Left lung (tissue), 14 donors: ENCODE measurements at places on chromosomes 7 and 10. TPM values are rescaled to one million over a fixed set of nuclear protein-coding genes. Genes with fewer than 3 reads are reported as not detected.

- H3K4me3 ChIP-seq, result no peak overlapping the region
- no peaks in the 10 kb centered on the region for H3K27me3 ChIP-seq
- H3K27ac ChIP-seq, result no peak overlapping the region
- no peaks in the 10 kb centered on the region for H3K36me3 ChIP-seq
- H3K4me1 ChIP-seq, result no peaks in the 10 kb centered on the region
Measured at GRCh38 chr7:70219061-70219460, 620.8 kb downstream of the AUTS2 start.

DNA sequence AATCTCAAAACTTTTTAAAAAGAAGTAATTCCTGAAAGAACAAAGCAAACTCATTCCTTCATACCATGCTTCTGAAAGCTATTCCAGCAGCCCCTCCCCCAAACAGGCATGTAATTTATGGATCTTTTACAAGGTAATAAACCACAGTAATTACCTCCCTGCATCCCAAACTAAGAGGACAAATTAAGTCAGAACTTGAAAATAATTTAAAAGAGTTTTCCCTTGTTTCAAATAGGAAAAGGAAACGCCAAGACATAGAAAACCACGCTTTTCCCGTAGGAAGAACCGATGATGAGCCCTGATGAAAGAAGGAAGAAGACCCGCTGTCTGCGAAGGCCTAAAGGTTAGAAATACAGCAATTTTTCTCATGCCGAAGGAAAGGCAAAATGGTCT lies 8.9 kb downstream of the HOXA4 start:
- no peaks in the 10 kb centered on the region for H3K36me3 ChIP-seq
- peaks cover 28% of the 10 kb centered on the region for H3K4me1 ChIP-seq
- H3K4me3 ChIP-seq, result no peak overlapping the region

Gene LRGUK
- total RNA-seq, result 1.0 TPM

GRCh38 chr10:19071946-19072345 lies 23.3 kb downstream of the MALRD1 start:
- no peaks in the 10 kb centered on the region for H3K4me1 ChIP-seq
- H3K36me3 ChIP-seq, result no peaks in the 10 kb centered on the region
- H3K27me3 ChIP-seq, result no peaks in the 10 kb centered on the region

GRCh38 chr7:156577645-156578577 lies 62.7 kb upstream of the RNF32 start:
- H3K4me3 ChIP-seq, result no peak overlapping the region
- no peaks in the 10 kb centered on the region for H3K36me3 ChIP-seq
- no peak overlapping the region for H3K27ac ChIP-seq
- no peak for DNase-seq

Gene GSTO2
- total RNA-seq, result 13.4 TPM

- H3K27ac ChIP-seq, result peak overlapping the region; percentile 13
- no peaks in the 10 kb centered on the region for H3K4me1 ChIP-seq
- no peak overlapping the region for H3K4me3 ChIP-seq
- H3K27me3 ChIP-seq, result no peaks in the 10 kb centered on the region
- no peaks in the 10 kb centered on the region for H3K36me3 ChIP-seq
Measured at GRCh38 chr7:25795824-25796235, 356.2 kb upstream of the NFE2L3 start.

GRCh38 chr10:66886848-66887247 lies 39.0 kb upstream of the LRRTM3 start:
- no peak for DNase-seq
- no peak overlapping the region for H3K27ac ChIP-seq
- H3K36me3 ChIP-seq, result no peaks in the 10 kb centered on the region

GRCh38 chr7:116984917-116985316 lies 31.6 kb downstream of the ST7 start:
- no peak overlapping the region for H3K4me3 ChIP-seq
- no peaks in the 10 kb centered on the region for H3K27me3 ChIP-seq
- H3K4me1 ChIP-seq, result peaks cover 12% of the 10 kb centered on the region
- no peak for DNase-seq
